ENCODE measurements at places on chromosomes 5 and 9.

- no peak for DNase-seq
Measured at GRCh38 chr5:146732962-146733361, 145.6 kb downstream of the PPP2R2B start.

GRCh38 chr5:175693741-175694140, 35.9 kb downstream of the HRH2 start:
- DNase-seq, result no peak

- no peak for DNase-seq
Measured at GRCh38 chr9:87340391-87340790, 157.3 kb upstream of the DAPK1 start.

- DNase-seq, result no peak
Measured at GRCh38 chr9:20664501-20664900, 19.6 kb upstream of the FOCAD start.

GRCh38 chr5:104611135-104611767, 1048.7 kb upstream of the NUDT12 start:
- peak; percentile 9 for DNase-seq

DNA sequence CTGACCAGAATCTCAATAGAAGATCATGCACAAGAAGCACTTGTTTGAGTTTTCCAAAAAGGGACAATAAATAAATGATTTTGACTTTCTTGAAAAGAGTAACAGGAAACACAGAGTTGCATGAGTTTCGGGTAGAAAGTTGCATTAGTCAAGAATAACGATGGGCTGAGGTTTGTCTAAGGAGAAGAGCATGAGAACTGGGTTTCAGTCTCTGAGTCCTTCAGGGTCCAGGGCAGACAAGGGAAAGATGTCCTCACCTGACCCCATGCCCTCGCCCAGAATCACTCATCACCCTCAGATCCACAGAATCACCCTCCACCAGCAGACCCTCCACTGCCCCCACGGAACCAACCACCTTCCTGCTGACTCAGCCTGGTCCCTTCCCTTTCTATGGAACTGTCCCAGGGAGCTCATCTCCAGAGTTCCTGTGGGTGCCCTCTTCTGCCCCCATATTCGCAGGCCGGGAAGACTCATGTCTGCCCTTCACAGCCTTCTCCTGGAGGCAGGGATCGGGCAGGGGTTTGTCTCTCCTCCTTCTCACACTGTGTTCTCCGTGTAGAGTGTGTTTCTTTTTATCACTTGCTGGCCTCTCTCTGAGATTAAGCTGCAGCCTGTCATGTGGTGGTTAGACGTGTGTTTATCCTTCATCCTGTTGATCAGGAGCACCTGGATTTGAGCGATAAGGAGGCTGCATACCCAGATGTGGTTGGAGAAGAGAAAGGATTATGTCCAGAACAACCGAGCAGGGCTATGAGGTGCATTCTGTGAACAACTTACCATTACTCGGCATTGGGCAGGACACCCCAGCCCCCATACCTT, 442.6 kb downstream of the MAT2B start:
- no peak for DNase-seq

GRCh38 chr5:81909677-81910076, 62.1 kb upstream of the ATG10 start:
- no peak for DNase-seq

DNA sequence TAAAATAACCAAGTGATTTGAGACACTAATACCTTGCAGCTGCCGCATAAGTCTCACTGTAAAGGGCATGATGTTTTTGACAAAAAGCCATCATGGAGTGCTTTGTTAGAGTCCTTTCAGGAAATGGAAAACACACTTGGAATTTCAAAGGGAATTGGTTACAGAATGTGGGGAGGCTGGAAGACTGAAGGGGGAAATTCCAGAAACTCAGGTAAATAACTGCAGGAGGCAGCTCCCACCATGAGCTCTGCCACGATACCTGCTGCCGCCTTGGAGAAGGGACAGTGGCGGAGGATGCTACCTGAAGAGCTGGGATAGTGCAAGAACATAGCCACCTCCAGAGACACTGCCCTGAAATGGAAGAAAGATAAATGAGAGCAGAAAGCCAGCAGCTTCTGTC, 66.9 kb downstream of the PRKACG start:
- no peak for DNase-seq

GRCh38 chr9:31272456-31273295, 1111.8 kb upstream of the ACO1 start:
- DNase-seq, result no peak

DNA sequence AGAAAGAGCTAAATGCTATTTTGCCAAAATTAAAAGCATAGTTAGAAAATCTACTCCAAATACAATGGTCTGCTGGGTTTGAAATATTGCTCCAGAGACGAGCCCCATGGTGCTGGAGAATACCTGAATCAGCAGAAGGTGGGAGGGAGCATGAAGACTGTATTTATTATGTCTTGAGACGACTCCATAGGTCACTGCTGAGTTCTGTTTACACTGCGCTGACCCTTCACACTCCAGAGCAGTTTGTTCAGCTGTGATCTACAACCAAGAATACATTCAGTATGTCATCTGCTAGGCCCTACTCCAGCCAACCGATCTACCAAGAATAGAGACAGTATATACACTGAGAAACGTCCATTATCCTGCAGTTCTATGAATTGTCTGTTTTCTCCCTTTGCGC, 150.5 kb downstream of the TLE1 start:
- DNase-seq, result no peak

- peak; percentile 75 for DNase-seq
Measured at GRCh38 chr9:132849185-132849706, 28.8 kb downstream of the AK8 start.

GRCh38 chr9:91546574-91546973, 122.9 kb upstream of the NFIL3 start:
- no peak for DNase-seq

- no peak for DNase-seq
Measured at GRCh38 chr5:127019928-127020327, 10.4 kb downstream of the MARCHF3 start.

GRCh38 chr5:1998716-1999317, 116.1 kb upstream of the IRX4 start:
- DNase-seq, result no peak

- DNase-seq, result no peak
Measured at GRCh38 chr5:112163435-112163834, 255.6 kb downstream of the EPB41L4A start.

- no peak for DNase-seq
Measured at GRCh38 chr9:125755340-125755739, 8.2 kb downstream of the PBX3 start.

DNA sequence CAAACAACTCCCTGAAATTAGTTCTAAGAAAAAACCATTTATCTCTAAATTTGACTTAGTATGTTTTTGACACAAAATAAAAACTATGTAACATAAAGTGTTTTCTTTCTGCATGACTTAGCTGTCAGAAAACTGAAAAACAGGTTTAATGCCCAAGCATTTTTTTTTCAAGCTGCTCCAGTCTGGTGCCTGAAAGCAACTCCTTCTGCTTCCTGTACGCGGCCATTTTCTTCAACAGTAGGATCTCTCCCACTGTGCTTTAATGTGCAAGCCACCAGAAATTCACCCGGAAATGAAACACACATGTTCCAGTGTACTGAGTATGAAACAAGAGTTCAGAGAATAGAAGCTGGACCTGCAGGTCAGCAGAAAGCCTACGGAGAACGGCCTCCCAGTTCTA, 161.2 kb downstream of the MED27 start:
- no peak for DNase-seq

- no peak for DNase-seq
Measured at GRCh38 chr5:14471507-14471906, 110.1 kb upstream of the OTULINL start.

GRCh38 chr5:122605236-122605635, 169.6 kb upstream of the SNX2 start:
- no peak for DNase-seq

DNA sequence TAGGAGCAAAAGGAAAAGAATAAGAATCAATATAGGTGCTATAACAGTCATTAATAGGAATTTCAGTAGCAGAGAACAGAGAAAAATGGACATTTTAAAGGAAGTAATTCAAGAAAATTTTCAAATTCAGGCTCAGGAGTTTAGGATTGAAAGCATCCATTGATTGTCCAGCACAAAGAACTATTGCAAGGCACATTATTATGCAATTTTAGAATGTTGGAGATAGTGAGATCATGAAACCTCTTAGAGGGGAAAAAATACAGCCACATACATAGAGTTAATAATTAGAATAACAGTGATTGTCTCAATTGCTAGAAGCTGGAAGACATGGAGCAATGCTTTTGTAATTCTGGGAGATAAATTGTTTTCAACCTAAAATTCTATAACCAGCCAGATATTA, 31.5 kb downstream of the CNTLN start:
- no peak for DNase-seq

DNA sequence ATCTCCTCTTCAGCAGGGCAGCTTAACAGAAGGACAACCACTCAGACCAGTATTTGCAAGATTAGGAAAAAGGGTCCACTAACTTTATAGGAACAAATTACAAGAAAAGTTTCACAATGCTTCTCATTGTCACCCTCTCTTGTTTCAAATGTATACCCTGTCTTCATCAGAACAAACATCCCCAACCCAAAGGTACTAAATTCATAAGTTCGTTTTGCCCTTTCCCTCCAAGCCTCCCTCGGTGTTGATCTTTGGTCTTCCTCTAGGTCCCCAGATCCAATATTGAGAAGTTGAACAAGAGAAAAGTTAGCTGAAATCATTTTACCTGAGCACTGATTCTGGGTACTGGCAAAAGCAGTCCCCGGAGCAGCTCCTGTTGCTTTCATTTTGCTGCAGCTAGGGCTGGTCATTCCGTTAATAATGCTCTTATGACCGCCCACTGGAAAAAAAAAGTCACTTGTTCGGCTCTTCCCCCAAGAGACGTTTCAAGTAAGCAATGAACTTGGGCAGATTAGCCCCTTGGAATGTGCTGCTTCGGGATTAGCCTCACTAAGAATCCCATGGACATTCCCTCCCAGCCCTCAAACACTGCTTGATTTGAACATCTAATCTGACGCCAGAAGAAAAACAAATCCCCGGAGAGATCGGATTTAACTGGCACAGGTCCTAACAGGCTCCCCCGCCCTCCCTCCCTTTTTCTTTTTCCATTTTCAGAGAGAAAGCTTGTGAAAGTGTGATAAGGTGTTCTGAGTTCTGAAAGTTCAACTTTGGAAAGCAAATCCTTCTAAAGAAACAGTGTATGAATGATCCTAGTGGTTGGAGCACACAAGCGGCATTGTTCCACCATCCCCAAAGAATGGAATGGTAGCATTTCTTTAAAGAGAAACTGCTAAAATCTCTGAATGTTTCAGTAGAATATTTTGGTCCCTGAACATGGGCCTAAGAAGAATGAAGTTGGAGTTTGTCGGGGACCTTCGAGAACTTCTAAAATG, 252.5 kb downstream of the TRPM3 start:
- no peak for DNase-seq

- DNase-seq, result no peak
Measured at GRCh38 chr5:150525163-150525562, 17.2 kb downstream of the NDST1 start.

GRCh38 chr9:127896395-127897192, 2.8 kb downstream of the ST6GALNAC6 start:
- no peak for DNase-seq

- peak; percentile 98 for DNase-seq
Measured at GRCh38 chr5:107672211-107673038, 1.7 kb upstream of the EFNA5 start.

GRCh38 chr9:107847978-107848964, 358.7 kb upstream of the KLF4 start:
- DNase-seq, result no peak

- DNase-seq, result no peak
Measured at GRCh38 chr5:52419357-52419756, 368.4 kb upstream of the ITGA1 start.

- peak; percentile 25 for DNase-seq
Measured at GRCh38 chr9:121651295-121652020, at the start of gene DAB2IP. Gene DAB2IP (plus strand): TSS chr9:121651634. CDS start chr9:121651776, 142 bp downstream.

DNA sequence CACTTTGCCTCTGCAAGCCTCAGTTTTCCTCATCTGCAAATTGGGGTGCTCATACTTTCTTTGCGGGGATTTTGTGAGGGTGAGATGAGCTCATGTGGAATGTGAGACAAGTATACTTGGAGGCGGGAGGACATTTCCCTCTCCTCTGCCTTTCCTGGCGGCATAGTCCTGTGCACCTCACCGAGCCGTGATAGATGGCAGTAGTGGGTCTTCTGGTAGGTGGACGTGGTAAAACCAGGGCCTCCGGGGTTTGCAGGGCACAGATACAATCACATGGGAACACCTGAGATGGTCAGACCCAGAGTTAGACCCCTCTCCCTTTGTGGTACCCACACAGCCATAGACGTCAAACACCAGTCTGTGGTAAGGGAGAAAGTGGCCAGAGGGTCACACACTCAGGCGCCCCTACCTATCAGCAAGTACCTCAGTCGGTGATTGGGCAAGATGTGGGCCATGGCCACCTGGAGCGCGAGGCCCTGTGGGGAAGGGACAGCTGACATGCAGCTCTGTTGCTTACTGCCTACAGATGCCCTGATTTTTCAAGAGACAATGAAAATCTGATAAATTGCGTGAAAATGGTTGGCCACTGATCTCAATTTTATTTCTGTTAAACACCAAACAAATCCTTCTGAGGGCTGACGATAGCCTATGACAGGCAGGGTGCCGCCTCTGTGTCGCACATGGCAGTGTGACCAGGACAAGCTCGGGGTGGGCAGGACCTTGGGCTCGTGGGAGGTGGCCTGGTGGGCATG, 9.9 kb downstream of the ERGIC1 start:
- no peak for DNase-seq

Data from NCI-H2029 (cell line).